ENCODE measurements at places on chromosomes 13 and 19. TPM values are rescaled to one million over a fixed set of nuclear protein-coding genes. Genes with fewer than 3 reads are reported as not detected.

The SPACA4 gene
- not detected for total RNA-seq

The SRRM5 gene
- total RNA-seq = 0.79 TPM

The CYP4F2 gene
- total RNA-seq = 0.07 TPM

The ZNF471 gene
- 0.02 TPM for total RNA-seq

The ILF3 gene
- 155 TPM for total RNA-seq

The C3 gene
- total RNA-seq = 40.6 TPM

The ZNF418 gene
- 1.5 TPM for total RNA-seq

The SIGLEC12 gene
- total RNA-seq = not detected

The LILRB1 gene
- not detected for total RNA-seq

The CEACAM8 gene
- total RNA-seq = not detected

The CCDC169 gene
- 0.36 TPM for total RNA-seq

Measured in A549 treated with Mapracorat at 1 μM for 4 hours (cell line).